Kidney epithelial cell (primary cell): ENCODE measurements at places on chromosomes 5 and 9.

DNA sequence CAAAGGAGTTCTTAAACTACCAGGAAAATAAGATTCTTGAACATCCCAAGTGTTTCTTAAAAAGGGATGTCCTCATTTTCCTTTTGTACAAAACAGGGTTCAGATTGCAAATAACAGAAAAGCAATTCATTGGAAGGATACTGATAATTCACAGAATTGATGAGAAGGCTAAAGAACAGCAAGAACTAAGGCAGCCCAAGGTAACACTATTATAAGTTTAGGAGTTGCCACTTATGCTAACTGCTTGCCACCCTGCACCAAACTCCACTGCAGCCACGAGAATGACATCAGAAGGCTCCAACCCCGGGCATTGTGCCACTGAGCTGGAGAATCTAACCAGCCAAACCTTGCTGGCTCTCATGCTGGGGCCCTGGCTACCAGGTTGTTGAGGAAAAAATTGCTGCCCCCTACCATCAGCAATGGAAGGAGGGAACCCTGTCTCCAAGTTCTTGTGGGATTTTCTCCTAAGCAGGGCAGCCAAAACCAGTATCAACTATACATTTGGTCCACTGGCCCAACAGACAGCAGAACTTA lies 123.4 kb downstream of the ARL15 start:
- DNase-seq, result no peak

- DNase-seq, result no peak
Observed at GRCh38 chr9:33288828-33289483, 1.4 kb upstream of the NFX1 start.

GRCh38 chr9:103819936-103820335 lies 274.2 kb upstream of the SMC2 start:
- DNase-seq, result no peak

DNA sequence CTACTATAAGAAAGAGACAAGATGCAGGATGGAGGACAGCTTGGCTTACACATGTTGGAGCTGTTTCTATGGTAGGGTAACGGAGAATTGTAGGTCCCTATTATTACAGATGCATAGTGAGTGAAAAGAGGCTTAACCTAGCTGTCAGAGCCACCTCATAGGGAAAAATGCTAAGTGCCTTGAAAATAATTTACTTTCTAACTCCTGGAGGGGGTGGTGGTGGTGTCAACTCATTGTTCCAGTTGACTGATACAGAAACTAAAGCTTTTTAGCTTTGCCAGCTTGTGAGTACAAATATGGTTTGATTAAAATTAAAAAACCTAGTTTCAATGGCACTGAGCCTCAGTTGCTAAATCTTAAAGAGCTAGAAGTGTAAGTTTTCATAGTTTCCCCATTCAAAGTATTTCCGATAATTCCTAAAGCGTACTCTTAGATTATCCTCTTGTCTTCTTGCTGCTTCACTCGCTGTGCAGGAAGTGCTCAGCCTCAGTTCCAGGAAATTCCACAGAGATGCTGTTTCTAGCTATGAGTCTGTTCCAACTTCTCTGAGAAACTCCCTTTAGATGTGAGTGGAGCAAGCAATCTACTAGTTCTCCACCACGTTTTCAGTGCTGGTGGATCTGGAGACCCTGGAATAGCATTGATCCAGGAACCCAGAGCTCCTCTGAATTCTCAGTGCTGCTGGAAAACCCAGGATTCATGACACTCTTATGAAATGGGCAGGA lies 265.2 kb downstream of the DMAC1 start:
- DNase-seq, result no peak

- no peak for DNase-seq
Observed at GRCh38 chr5:150575745-150576448, 64.6 kb upstream of the SYNPO start.
